ENCODE measurements at places on chromosomes 5 and 9.
A peak's percentile ranks its signal among the peaks of the same experiment; 100 is the strongest.

DNA sequence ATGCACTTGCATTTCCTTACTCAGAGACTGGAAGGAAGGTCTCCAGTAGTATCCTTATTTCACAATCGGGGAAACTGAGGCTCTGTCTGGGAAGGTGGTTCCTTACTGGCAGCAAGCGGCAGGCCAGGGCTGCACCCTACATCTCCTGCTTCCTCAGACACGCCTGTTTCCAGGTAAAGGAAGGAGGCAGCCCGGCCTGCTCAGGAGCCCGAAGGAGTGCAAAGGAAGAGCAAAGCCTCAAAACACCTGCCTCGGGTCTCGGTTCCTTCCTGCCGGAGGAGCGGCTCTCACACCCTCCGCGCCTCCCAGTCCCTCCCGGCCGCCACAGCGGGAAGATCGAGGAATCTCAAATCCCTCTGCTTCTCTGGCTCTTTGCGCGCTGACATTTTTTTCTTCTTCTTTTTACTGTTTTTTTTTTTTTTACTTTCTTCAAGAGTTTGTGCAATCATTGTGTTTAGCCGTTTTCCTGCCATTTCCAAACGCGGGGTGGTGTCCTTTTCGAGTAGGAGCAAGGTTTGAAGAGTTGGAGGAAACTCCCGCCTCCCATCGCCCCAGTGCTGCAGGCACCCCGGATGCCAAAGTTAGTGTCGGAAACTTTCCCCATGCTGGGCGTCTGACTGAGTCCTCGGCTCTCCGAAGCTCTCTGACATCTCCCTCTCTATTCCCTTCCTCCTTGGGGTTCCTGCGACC is 1.0 kb downstream of the GGTA1 start:
- no peak for DNase-seq

- DNase-seq: no peak
Measured at GRCh38 chr5:54022223-54022622, 288.1 kb downstream of the ARL15 start.

- DNase-seq: no peak
Measured at GRCh38 chr5:87598460-87598859, 185.7 kb upstream of the CCNH start.

DNA sequence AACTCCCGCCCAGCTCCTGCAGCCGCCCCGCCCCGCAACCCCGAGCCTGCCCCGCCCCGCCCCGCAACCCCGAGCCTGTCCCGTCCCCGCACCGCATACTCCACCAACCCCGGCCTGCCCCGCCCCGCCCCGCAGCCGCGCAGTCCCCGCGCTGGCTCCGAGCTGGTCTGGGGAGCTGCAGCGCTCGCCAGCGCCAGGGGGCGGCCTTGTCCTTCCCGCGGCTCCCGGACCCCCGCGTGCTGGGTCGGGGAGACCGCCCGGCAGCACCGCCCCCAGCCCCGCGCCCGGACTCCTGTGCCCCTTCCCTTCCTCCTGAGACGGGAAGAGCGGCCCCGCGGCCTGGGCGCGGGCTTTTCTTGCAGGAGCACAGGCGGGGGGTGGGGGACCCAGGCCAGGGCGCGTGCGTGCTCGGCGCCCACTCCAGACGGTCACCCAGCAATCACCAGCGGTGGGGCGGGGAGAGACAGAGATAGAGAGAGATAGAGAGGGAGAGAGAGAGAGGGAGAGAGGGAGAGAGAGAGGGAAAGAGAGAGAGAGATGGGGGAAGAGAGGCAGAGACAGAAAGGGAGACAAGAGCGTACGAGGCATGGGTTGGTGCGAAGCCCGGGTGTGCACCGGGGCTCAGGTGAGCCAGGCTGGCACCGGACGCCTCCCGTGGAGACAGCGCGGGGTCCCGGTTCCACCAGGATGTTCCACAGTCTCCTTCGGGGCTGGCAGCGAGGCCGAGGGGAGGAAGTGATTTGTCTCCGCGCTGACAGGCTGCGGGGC is 14.7 kb upstream of the TMEM250 start:
- DNase-seq: no peak

GRCh38 chr9:91245431-91246313 is 116.0 kb downstream of the AUH start:
- no peak for DNase-seq

DNA sequence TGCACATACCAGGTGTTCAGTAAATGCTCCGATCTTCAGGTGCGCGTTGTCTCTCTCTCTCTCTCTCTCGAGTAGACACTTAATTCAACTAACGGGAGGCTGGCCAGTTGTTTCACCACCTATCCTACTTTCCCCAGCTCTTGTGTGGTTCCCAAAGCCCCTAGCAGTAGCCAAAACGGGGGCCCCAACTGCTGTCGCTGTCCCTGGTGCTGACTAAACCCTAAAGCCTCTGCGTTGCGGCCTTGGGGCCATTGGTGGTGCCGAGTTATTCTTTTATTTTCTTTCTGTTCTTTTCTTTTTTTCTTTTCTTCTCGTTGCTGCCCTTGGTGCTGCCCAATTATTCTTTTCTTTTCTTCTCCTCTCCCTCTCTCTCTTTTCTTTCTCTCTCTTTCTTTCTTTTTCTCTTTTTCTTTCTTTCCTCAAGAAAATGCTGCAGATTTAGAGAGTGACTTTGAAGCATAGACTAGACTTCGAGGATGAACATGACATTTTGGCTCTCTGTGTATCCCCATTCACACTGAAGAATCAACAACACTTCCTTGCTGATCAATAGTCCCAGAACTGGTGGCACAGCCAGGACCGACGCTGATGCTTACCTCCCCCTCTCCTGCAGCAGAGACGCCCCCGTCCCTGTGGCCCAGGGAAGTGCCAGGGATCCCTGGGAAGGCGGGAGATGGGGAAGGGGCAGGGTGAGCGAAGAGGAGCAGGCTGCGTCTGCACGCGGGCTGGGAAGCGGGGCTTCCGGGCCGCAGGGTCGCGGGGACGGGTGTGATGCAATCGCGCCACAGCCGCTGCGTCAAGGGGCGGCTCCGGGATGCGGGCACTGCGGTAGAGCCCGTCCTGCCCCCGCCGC is at the start of gene FBLL1:
Gene FBLL1, plus strand, starts transcription at position 785 of the 853 bp plus-strand sequence. CDS start 200 bp downstream, outside the sequence.
- DNase-seq: peak; percentile 3

GRCh38 chr5:589588-589987 is 22.6 kb upstream of the CEP72 start:
- no peak for DNase-seq

DNA sequence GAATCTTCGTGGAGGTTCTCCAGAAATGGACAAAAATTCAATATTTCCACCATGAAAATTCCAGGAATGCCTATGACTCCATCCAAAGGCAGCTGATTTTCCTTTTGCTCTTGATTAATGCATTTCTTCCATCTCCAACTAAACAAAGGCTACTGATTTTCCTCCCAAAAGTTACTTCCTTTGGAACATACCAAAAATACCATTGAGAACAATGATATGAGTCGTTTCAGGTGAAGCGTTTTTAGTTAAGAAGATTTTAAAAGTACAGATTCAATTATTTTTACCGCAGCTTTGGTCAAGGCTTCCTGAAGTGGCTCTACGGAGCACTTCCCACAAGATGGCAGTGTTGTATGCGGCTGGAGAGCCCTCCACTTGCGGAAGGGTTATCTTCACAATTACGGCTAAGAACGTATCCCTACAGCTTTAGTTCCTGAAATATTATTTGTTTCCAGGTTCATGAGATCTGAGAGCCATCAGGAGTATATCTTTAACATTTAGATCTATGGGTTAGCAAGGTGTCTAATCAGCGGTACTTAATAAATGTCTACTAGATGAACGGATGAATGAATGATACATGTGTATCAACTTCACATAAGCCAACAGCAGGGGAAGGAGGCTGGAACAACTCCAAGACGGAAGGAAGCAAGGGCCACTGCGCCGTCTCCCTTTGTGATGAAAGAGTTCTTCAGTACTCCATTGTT is 35.9 kb upstream of the ARSB start:
- no peak for DNase-seq

- no peak for DNase-seq
Measured at GRCh38 chr5:106780355-106780754, 890.4 kb downstream of the EFNA5 start.

DNA sequence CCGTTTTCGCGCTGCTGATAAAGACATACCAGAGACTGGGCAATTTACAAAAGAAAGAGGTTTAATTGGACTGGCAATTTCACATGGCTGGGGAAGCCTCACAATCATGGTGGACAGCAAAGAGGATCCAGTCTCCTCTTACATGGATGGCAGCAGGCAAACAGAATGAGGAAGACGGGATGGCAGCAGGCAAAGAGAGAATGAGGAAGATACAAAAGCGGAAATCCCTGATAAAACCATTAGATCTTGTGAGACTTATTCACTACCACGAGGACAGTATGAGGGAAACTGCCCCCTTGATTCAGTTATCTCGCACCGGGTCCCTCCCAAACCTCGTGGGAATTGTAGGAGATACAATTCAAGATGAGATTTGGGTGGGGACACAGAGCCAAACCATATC is 95.0 kb downstream of the OSTF1 start:
- DNase-seq: no peak

DNA sequence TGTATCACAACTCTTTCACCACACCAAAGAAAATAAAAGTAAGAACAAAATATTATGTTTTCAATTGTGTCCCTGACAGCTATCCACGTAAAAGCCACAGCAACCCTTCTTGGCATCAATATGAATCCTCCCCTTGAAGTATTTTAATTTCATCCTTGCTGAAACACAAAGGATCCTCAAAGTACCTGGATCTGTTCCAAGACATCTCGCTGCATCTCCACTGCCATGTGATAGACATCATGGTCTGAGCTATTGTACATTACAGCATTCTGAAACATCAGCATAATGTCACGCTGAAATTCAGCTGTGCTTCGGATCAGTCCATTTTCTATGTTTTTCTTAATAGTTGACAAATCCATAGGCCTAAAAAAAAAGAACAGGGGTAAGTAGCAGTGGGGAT is 17.7 kb downstream of the BRD8 start:
- no peak for DNase-seq

GRCh38 chr5:58545912-58546311 is 37.0 kb upstream of the RAB3C start:
- DNase-seq: no peak

- no peak for DNase-seq
Measured at GRCh38 chr9:20740304-20740703, 56.2 kb downstream of the FOCAD start.

DNA sequence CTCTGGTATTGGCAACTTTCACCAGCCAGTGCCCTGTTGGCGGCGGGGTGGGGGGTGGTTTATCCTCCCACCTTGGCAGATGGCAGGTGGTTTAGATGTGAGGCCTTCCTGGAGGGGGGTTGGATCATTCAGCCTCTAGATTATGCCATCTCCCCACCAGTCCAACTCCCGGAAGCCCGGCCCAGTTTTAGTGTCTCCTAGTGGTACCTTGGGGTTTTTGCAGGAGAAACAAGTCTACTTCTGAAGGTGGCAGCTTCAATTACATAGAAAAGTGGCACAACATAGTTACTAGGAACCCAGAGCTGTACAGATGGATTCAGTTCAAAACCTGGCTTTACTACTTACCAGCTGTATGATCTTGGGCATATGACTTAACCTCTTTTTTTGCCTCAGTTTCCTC is 11.3 kb downstream of the PRLR start:
- no peak for DNase-seq
